OCI-LY7 (cell line): ENCODE measurements at places on chromosomes 11 and 22. TPM values are rescaled to one million over a fixed set of nuclear protein-coding genes. Genes with fewer than 3 reads are reported as not detected.

DNA sequence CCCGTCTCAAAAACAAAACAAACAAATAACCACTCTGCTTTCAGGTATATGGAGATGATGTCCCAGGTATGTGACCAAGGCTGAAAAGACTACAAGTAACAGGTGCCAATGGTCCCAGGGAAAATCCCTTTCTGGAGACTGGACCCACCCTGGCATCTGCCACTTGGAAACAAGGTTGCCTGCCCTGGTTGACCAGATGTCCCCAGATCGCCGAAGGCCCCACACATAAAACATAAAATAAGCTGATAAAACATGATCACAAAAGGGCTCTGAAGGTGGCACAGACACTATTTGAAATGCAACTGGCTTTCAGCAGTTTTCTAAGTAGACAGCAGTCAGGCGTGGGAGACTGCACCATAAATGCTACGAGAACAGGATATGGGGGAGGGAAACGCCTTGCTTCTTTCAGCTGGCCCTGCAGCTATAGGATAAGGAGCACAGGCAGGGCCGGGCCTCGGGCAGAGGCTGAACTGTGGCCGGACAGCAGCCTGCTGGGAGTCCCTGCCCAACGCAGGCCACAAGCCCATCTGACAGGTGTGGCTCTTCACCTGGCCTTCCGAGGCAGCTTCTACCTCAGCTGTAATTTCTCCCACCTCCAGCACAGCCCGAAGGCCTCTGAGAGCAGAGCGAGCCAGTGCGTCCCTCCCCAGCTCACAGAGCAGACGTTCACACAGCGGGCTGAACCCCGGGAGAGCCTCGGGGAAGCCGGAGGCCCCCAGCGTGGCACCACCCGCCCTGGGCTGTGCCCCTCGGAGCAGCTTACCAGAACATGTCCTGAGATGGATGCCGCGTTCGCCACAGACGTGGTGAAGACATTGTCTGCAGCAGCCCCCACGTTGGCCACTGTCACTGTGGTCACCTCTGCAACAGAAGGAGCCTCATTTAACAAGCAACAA, 4.0 kb downstream of the DEAF1 start:
- no peak for DNase-seq

DNA sequence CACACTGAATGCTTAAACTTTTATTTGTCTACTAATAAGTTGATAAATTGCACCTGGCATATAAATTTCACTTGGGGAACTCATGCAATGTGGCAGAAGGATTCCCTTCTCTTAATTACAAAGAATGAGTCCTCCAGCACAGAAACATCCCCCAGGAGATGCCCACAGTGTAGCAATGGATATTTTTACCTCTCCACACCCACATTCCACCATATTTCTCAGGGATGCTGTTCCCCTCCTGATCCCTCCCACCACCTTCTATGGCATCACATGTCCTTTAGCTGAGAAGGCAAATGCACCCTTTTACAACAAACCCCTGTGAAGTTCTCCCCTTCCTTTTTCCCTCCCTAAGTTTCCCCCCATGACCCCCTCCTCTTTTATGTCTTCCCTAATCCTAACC, 56.1 kb upstream of the UBASH3B start:
- no peak for DNase-seq

GRCh38 chr22:50710886-50711285, 27.1 kb upstream of the ACR start:
- no peak for DNase-seq

- DNase-seq: no peak
Measured at GRCh38 chr11:20839231-20839630, 169.8 kb downstream of the NELL1 start.

DNA sequence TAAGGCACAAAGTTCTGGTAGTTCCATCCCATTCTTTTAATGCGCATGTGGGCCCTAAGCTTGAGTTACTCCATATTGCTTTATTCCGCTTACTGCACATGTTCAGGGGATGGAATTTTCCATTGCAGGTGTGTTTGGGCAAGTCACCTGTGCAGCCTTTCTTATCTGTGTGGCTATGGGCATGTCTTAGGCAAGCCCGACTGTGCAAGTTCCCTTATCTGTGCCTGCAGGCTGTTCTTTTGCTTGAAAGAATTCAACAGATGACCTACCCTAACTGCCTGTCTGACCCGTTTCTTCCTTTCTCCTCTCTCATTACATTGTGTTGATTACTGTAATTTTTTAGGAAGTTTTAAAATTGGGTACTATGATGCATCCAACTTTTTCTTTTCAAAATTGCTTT, 363.6 kb downstream of the TTC28 start:
- DNase-seq: no peak

- DNase-seq: no peak
Measured at GRCh38 chr22:50307890-50308596, 597 bp upstream of the PLXNB2 start.

DNA sequence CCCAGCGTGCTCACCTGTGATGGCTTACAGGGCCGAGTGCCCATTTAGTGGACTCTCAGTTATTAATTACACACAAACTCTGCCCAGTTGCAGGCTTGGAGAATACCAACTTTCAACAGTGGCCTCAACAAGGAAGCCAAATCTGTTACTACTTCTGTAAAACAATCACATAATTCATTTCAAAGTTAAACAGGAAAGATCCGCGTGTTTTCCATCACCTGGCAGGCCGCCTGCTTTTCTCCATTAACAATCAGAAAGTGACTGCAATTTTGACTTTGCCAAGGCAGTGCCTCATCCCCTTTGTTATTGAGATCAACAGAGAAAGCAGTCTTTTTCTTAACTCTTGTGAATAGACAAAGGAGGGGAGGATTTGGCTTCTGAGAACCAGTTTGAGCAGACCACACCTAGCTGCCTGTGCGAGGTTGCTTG, 77.7 kb downstream of the BARX2 start:
- DNase-seq: no peak

GRCh38 chr11:43937434-43938411, 4.7 kb upstream of the C11orf96 start:
- DNase-seq: no peak

RPL3 gene
- total RNA-seq: 2,385 and 2,457 TPM in 2 replicates

C22orf23 gene
- 0.57 TPM in 1 of 2 replicates, not detected in the other for total RNA-seq

KRTAP5-2 gene
- total RNA-seq: not detected in 2 replicates

AASDHPPT gene
- 44.8 and 49.5 TPM in 2 replicates for total RNA-seq

GDPD5 gene
- total RNA-seq: 49.9 and 57.3 TPM in 2 replicates

P2RY6 gene
- not detected in 2 replicates for total RNA-seq

TRABD gene
- total RNA-seq: 119 and 128 TPM in 2 replicates
